ENCODE measurements at places on chromosomes 13 and 19.

DNA sequence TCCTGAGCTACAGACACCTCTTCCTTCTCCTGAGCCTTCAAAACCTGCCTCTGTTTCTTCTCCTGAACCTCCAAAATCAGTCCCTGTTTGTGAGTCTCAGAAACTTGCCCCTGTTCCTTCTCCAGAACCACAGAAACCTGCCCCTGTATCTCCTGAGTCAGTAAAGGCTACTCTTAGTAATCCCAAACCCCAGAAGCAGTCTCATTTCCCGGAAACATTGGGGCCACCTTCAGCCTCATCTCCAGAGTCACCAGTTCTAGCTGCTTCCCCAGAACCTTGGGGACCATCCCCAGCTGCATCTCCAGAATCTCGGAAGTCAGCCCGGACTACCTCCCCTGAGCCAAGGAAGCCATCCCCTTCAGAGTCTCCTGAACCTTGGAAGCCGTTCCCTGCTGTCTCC is 10.0 kb downstream of the CHAMP1 start:
- no peak for DNase-seq

DNA sequence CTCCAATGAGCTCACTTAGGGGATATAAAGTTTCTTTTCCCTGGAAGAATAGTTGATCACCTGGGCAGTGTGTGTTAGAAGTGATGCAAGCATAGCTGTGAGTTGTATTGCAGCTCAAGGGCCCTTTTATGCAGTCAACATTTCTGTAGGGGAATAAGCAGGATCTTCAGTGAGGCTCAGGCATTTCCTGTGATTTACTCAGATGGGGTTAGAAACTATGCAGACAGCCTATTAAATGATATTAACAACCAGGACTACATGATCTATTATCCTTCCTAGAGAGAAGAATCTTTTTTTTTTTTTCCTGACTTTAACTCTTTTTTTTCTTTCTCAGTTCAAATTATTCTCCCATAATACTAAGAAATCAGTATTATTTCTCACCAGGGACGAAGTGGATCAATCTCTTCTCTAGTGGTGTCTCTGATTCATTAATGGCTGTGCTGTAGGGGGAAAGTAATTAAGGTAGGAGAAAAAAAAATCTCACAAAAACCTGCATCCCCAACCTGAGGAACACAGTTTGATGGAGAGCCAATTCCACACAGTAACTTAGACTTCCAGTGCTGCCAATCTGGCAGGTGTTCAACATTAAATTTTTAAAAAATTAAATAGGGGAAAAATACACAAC is 126.4 kb upstream of the SLC10A2 start:
- peak; percentile 5 for DNase-seq

DNA sequence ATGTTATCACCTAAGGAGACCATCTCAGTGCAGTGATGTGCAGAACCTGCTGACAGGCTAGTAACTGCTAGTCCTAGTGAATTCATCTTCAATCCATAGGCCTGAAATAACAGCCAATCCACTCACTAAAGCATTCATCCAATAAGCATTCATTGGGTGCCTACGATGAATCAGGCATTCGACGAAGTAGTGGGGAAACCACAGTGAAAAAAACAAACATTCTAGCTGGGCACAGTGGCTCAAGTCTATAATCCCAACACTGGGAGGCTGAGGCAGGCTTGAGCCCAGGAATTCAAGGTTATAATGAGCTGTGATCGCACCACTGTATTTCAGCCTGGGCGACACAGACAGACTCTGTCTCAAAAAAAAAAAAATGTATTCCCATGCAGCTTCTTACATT is 135.6 kb downstream of the RNF17 start:
- DNase-seq: peak; percentile 51

- no peak for DNase-seq
These were observed 55.1 kb upstream of the C1QTNF9 start for GRCh38 chr13:24254146-24254841.

DNA sequence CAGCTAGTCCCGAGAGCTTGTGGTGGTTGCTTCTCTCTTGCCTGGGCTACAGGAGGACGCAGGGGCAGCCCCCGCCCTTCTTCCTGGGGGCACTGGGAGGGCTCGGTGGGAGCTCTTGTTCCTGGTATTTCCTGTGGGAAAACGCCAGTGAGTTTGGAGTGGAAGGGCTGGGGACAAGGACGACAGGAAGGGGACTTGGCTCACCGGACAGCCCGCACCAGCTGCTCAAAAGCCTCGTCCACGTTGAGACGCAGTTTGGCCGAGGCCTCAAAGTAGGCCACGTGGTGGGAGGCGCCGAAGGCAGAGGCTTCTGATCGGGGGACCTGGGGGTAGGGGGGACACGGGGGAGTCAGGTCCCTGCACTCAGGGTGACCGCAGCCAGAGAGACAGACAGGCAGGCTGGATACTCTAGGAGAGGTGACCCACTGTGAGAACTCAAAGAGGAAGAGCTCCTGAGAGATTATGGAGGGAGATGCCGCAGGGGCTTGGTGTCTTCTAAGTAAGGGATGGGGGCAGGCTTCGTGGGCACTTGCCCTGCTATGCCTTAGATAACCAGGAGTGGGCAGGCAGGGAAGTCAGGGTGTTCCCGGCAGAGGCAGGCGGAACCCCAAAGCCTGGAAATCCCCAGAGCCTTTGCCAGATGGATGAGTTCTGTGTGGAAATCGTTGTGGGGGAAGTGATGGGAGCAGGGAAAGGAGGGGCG is 4.3 kb downstream of the RRAS start:
- DNase-seq: no peak

- no peak for DNase-seq
These were observed 1049.0 kb downstream of the OLFM4 start for GRCh38 chr13:54077569-54077968.

DNA sequence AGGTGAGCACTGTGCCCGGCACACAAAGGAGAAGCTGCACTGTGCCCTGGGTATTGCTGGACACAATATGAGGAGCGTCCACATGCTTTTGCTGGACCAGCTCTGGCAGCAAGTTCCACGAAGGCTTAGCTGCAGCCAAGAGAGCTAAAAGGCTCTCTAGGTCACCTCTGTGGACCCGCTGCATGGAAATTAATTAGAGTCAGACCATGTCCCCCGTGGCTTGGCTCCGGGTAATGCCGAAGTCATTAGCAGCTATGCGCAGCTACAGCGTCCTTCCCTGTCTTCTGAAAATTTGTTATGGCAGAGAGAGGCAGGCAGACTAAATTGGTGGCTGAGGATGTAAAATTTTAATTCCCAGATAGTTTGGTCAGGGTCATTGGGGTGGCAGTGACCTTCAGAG is 271.5 kb downstream of the SLC7A1 start:
- DNase-seq: no peak

- peak; percentile 97 for DNase-seq
These were observed 92.4 kb downstream of the STK24 start for GRCh38 chr13:98484289-98485219.

DNA sequence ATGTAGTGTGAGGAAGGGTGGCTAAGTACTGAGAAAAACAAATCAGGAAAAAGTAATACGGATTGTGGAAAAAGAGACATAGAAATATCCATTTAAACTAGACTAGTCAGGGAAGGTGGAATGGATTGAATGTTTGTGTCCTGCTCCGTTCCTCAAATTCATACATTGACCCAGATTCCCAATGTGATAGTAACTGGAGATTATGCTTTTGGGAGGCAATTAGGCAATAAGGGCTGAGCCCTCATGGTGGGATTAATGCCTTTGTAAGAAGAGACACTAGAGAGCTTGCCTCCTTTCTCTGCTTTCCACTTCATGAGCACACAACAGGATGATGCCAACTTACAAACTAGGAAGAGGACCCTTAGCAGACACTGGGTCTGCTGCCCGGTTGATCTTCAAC is 765.2 kb upstream of the GPC6 start:
- DNase-seq: no peak

DNA sequence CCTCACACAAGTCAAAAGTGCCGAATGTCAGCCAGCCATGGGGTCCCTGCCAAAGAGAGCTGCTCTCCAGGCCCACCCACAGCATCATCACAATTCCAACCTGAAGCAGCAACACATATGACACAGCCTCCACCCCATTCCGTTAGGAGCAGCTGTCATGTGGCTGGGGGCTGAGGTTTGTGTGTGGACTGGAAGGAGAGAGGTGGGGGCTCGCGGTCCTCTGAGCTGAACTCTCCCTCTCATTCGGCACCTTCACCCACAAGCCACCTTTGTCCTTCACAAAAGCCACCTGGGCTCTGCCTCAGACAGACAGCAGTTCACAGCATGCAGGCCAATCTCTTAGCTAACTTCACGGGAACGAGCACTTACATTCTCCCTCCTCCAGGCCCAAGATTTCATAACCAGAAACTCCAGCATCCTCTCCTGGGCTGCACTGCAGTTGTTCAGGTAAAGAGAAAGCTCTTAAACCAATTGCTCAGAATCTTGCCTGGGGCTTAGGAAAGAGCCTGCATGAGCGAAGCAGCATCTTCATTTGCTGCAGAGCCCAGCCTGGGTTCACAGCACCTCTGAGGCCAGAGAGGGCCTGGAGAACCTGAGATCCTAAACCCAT is 7.2 kb downstream of the RAB20 start:
- DNase-seq: no peak

- no peak for DNase-seq
These were observed 360.0 kb downstream of the HS6ST3 start for GRCh38 chr13:96449920-96450319.

GRCh38 chr19:32627714-32628270 is 46.8 kb downstream of the PDCD5 start:
- no peak for DNase-seq

DNA sequence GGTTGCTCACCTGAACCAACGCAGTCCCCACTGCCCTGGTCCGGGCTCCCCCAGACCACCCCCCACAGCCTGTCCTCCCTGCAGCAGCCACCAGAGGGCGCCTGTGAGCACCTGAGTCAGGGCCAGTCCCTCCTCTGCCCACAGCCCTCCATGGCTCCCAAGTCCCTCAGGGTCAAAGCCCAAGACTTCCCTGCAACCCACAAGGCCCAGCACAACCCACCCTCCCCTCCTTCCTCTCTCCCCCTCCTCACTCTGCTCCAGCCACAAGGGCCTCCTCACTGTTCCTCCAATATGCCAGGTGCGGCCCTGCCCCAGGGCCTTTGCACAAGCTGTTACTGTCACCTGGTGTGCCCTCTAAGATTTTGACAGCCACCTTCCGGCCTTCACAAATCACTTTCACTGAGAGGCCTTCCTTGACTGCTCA is 10.9 kb downstream of the GNA15 start:
- DNase-seq: no peak

GRCh38 chr19:13487985-13488384 is 18.3 kb downstream of the CACNA1A start:
- no peak for DNase-seq

DNA sequence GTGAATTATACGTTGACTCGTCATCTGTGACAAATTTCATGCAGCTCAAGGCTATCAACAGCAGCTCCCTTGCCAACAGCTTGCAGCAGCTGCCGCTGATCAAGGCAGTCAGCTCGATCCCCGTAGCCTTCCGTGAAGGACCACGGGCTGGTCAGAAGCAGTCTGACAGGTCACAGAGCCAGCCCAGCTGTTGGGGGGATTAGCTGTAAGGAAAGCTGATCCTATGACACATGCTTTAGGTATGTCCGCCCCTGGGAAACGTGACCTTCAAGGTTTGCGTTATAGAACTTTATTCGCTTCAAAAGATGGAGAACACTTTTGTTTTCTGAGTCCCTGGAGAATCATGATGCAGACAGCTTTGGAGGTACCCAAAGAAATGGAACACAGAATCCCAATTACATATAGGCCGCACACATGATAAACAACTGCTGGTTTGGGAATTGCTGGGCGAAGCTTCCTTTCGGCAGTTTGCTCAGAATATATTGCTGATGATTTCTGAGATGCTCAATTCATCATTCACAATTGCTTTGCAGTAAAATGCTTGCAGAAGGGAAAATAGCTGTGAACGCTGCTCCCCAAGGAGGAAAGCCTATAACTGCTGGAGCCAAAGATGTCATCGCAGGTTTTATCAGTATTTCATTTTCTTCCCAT is 62.6 kb upstream of the USP29 start:
- no peak for DNase-seq

DNA sequence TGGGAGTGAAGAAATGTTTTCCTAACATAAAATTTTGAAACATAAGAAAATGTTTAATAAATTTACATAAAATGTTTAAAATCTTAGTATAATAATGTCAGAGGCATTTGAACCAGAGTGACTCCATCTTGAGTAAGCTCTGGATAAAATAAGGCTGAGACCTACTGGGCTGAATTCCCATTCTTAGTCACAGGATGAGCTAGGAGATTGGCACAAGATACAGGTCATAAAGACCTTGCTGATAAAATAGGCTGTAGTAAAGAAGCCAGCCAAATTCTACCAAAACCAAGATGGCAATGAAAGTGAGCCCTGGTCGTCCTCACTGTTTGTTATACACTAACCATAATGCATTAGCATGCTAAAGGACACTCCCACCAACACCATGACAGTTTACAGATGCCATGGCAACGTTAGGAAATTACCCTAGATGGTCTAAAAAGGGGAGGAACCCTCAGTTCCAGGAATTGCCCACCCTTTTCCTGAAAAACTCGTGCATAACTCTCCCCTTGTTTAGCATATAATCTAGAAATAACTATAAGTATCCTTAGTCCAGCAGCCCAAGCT is 1184.0 kb downstream of the UQCRFS1 start:
- no peak for DNase-seq

DNA sequence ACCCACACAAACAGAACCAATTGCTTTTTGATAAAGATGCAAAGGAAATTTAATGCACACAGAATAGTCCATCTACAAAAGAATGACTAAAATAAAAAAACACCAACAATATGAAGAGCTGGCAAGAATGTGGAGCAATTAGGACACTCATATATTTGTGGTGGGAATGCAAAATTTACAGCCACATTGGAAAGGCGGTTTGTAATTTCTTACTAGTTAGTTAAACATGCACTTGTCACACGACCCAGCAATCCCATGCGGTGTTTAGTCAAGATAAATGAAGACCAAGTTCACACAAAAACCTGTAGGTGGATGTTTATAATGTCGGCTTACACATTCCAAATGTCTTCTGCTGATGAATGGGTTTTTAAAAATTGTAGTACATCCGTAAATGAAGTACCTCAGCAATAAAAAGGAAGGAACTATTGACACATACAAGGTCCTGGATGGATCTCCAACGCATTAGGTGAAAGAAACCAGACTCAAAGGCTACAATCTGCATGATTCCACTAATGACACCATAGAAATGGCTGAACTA is 5.2 kb downstream of the GRTP1 start:
- no peak for DNase-seq

GRCh38 chr13:40143559-40143958 is 488.1 kb downstream of the COG6 start:
- DNase-seq: no peak

GRCh38 chr19:34178274-34178610 is 5.9 kb downstream of the LSM14A start:
- no peak for DNase-seq

DNA sequence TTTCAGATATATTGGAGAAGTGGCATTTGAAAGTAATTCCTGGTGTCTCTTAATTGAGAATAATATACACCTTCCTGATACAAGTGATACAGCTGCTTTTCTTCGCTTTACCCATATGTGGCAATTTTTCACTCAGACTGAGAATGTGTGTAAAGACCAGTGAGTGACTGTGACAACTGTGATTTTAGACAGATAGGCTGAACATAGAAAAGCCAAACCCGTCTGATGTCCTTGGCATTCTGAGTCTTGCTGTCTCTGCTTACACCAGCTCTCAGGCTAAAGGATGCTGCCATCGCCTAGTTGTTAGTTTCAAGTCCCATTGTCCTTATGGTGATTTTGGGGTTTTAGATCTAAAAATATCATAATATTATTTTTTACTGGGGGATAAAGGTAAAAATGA is 492.6 kb downstream of the RFC3 start:
- DNase-seq: no peak

- DNase-seq: no peak
These were observed 9.3 kb downstream of the GSK3A start for GRCh38 chr19:42233106-42233505.
